ENCODE measurements at places on chromosomes 4 and X. TPM values are rescaled to one million over a fixed set of nuclear protein-coding genes. Genes with fewer than 3 reads are reported as not detected.

Gene UGT2B17
- polyA plus RNA-seq, result 0.15 TPM

Gene NRK
- polyA plus RNA-seq, result 15.1 TPM

Gene DNAAF6
- polyA plus RNA-seq, result 0.08 TPM

Gene KLKB1
- 2.8 TPM for polyA plus RNA-seq

Gene AMTN
- not detected for polyA plus RNA-seq

Gene ZC4H2
- 24.6 TPM for polyA plus RNA-seq

Gene FAM9A
- not detected for polyA plus RNA-seq

Gene EDA
- 7.0 TPM for polyA plus RNA-seq

DNA sequence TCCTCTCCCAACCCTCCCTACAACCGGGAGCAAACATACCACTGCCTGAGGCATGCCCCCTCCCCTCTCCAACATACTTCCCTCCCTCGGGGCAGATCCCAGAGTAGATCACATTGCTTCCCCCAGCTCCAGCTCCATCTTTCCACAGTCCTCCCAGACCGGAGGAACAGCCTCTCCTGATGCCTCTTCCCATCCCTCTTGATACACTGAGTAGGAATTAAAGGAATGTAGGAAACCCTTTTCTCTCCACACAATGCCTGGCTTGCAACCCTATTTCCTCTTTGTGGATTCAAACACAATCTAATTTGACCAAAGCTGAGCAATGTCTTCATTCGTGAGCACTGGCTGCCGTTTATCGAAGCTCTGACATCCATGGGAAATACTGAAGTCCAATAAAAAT lies 339.8 kb downstream of the BCOR start:
- DNase-seq, result no peak

- no peak for DNase-seq
Measured at GRCh38 chr4:163493643-163494359, 689 bp upstream of the TMA16 start.

DNA sequence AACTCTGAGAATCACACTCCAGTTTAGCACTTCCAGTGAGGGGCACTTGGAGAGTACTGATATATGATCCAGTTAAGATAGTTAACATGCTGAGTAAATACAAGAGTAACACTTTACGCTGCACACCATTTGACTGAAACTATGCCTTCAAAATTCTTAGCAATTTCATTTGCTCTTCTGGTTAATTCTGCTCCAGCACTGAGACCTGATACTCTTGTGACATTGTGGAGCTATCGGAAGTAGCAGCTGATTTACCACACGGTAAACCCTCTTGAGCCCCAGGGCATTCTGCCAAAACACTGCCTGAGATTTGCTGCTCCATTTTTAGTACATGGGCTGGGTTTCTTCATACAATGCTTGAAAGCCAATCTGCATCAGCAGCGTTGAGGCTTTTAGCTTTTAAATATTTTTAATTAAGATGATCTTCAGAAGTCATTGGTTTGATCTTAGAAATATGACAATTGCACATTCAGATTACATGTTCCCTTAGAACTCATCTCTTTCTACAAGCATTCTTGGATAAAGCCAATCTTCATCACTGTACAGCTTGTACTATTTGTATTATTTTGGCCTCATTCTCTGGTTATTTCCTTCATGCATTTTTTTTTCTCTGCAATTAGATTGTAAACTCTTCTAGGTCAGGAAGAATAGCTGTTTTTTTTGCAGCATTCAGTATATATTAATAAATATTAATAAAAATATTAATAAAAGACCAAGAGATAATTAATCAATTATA lies 67.8 kb upstream of the ETNPPL start:
- peak; percentile 60 for DNase-seq

DNA sequence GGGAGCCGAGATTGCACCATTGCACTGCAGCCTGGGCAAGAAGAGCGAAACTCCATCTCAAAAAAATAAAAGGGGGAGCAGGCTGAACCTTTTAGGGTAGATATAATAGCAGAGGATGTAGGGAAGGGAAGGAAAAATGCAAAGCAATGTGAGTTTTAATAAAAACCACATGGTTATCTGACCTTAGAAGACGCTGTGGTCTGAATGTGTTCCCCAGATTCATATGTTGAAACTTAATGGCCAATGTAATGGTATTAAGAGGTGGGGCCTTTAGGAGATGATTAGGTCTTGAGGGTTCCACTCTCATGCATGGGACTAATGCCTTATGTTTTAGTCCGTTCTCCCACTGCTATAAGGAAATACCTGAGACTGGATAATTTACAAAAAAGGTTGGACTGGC lies 114.1 kb upstream of the STX18 start:
- no peak for DNase-seq

DNA sequence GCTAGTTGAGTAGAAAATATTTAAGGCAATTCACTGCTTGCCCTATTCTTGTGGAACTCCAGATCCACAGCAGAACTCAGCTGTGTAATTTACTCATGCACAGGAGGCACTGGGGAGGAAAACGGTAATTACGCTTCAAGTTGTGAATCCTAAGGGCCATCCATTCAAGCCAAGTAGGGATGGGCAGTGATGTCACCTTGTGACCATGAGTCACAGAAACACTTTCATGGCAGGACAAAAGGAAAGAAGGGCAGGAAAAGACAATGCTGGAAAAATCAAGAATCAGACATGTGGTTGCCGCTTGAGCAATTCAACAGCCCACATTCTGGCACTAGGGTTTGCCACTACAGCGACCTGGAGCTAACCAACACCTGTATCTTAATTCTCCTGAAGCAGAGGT lies 1.4 kb downstream of the PAQR3 start:
- DNase-seq, result no peak

DNA sequence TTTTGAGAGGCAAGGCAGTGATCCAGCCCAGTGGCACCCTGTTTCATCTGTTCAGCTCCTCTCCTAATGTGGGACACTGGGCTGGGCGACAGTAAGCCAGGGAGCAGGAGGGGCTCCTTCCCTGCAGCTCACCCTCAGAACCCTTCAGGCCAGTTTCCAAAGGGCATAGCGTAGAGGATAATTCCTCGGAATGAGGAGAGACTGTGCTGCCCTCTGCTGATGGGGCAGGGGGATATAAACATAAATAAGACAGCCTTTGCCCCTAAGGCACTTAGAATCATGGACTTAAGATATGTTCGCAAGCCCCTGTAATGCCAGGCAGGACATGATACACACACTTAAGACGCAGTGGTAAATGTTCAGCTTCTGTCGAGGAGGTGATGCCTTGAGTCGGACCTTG lies 27.9 kb upstream of the ZNF185 start:
- no peak for DNase-seq

- peak; percentile 19 for DNase-seq
Measured at GRCh38 chrX:3651277-3651676, 62.2 kb downstream of the PRKX start.

DNA sequence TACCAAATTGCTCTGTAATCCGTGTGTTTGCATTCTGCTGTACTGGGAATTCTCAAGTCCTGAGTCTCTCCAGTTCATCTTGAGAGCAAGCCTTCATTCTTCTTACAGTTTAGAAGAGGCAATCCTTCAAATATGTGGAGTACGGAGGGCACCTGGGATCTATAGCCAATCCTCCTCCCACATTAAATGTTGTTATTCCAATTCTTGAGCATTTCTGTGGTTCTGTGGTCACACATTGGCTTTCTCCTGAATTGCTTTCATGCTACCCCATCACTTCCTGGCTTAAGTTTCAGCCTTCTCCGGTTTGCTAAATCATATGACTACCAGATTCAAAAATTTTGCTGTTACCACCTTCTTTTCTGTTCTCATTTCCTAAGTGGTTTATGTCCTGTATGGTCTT lies 611.1 kb downstream of the PCDH19 start:
- no peak for DNase-seq

- no peak for DNase-seq
Measured at GRCh38 chr4:184699941-184700340, 34.0 kb downstream of the CENPU start.

GRCh38 chr4:183554346-183554686 lies 49.5 kb downstream of the ING2 start:
- DNase-seq, result no peak

DNA sequence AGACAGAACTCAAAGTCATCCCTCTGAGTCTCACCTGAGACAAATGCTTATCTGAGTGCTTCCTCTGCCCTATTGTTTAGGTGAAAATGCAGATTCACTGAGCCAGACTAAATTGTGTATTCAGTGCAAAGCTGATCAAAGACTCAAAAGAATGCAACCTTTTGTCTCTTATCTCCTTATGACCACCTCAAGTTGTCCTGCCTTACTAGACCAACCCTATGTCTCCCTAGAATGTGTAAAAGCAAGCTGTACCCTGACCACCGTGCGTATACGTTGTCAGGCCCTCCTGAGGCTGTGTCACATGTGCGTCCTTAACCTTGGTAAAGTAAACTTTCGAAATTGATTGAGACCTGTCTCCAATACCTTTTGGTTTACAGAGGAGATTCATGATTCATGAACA lies 63.6 kb upstream of the SH3RF1 start:
- DNase-seq, result no peak

GRCh38 chr4:95167805-95168204 lies 381.0 kb downstream of the UNC5C start:
- DNase-seq, result no peak

DNA sequence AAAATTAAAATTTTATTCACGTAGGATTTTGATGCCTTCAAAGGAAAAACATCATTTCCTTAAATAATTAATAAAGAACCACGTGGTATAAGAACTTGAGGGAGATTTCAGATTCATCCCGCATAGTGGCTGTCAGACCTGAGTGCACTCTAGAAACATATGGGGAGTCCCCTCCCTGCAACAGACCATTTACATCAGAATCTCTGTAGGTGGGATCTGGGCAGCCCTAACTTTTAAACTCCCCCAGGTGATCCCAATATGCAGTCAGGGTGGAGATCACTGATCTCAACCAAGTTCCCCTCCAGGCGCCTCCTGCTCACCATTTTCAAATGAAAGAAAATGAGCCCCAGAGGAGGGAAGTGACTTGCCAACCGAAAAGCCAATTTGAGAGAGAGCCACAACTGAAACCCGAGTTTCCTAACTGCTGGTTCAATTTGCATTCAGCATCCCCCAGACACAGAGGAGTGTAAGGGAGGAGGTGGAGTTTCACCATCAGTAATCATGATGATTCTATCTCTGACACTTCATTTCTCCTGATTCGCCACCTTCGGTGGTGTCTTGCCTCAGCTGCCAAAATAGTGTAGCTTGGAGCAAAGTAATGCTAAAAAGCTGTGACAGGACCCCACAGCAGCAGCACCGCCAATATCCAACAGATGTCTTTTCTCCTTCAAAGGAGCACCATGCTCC lies 11.4 kb downstream of the RNF150 start:
- DNase-seq, result no peak

Measured in left kidney (tissue), 8 donors.